NCI-H345 (cell line): ENCODE measurements at places on chromosomes 3 and 15.
A peak's percentile ranks its signal among the peaks of the same experiment; 100 is the strongest.

DNA sequence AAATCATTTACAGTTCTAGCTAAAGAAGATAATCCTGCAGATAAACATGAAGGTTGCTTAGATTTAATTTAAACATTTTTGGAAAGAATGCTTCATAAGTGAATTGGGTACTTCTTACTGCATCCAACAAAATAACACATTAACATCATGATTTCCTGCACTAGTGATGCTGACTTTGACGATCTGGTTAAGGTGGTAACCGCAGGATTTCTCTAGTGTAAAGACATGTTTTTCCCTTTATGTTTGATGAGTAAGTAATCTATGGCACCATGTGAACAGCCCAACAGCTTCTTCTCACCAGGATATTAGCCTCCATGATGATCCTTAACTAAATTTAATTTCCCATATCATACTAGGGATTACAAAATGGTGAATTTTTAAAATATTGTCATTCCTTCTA, 14.1 kb downstream of the SPPL2A start:
- no peak for DNase-seq

DNA sequence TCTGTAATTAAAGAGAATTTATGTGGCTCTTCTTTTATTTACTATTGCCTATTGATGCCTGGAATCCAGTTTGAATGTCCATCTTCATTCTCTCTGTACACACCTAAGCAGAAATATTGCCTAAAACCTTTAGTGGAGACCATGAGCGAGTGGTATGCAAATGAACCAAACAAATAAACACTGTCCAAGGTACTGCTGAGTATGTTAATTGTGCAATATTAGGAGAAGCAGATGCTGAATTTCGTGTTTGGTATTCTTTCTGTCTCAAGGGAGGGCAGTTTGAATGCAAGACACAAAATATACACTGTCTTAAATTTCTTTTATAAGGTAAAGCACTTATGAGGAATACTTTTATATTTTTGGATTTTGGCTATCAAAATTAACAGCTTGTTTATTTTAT, 440.9 kb downstream of the RBMS3 start:
- DNase-seq = no peak

- no peak for DNase-seq
These were observed 27.9 kb upstream of the PLCH1 start for GRCh38 chr3:155772801-155773200.

GRCh38 chr3:193951859-193952258, 184.1 kb upstream of the HES1 start:
- no peak for DNase-seq

GRCh38 chr15:99446565-99447496, 119.0 kb upstream of the MEF2A start:
- DNase-seq = peak; percentile 56

- no peak for DNase-seq
These were observed 18.2 kb upstream of the SPTSSB start for GRCh38 chr3:161389445-161390035.

GRCh38 chr3:56089739-56090138, 378.5 kb downstream of the ERC2 start:
- no peak for DNase-seq

DNA sequence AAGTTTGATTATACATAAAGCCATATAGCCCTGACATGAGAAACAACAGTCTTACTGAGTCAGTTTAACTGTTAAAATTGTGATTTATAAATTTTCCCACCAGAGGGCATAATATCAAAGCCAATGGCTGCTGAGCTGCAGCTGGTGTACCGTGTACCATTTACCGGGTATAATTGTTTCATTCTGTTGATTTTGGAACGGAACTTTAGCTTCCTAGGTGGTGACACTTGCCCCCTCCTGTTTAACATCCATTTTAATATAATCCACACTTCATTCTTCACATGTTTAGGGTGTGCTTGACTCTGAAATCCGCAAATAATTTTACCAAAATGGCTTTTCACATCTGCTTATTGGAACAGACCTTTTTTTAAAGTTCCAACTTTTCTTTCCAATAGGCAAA, 72.8 kb downstream of the SLC9A9 start:
- peak; percentile 41 for DNase-seq

- DNase-seq = no peak
These were observed 30.4 kb downstream of the GATM start for GRCh38 chr15:45347989-45348388.

GRCh38 chr3:99921986-99922385, 104.3 kb downstream of the CMSS1 start:
- DNase-seq = no peak

DNA sequence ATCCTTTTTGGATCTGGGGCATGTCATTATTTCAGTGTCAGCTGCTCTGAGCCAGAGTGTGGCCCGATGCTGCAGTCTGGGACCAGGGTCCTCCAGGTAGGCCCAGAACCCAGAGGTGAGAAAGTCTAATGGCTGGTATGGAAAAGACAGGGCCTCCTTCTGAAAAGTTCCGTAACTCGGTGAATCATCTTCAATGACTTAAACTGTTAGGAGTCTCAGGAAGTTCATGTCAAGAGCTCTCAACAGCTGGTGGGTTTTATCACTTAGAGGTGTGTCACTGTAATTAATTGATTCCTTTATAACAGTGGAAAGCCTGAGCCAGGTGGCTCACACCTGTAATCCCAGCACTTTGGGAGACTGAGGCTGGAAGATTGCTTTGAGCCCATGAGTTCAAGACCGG, 28.5 kb upstream of the PDE8A start:
- DNase-seq = no peak

DNA sequence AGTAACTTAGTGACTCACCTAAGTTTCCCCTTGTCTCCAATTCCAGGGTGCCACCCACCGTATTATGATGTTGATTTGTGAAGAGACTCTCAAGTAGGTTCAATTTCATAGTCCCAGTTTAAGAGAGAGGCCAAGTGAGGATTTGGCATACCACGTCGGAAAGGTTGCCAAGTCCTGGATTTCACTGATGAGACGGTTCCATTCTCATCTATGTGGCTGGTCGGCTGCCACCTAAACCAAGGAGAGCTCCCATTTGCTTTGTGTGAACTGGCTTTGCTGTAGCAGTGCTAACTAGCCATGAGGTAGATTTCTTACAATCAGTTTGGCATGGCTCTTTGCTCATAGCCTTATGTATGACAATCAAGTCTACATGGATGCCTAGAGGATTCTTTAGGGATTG, 653.6 kb downstream of the NLGN1 start:
- no peak for DNase-seq

DNA sequence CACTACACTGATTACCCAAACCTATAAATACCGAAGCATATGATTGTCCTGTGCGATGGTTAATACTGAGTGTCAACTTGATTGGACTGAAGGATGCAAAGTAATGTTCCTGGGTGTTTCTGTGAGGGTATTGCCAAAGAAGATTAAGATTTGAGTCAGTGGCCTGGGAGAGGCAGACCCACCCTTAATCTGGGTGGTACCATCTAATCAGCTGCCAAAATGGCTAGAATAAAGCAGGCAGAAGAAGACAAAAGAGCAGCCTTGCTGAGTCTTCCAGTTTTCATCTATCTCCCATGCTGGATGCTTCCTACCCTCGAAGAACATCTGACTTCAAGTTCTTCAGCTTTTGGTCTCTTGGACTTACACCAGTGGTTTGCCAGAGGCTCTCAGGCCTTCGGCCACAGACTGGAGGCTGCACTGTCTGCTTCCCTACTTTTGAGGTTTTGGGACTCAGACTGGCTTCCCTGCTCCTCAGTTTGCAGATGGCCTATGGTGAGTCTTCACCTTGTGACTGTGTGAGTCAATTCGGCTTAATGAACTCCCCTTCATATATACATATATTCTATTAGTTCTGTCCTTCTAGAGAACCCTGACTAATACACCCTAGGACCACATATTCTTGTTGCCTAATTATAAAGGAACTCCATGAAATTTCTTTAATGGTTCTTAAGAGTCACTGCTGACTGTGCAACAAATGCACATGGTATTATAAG, 31.7 kb downstream of the CSNK1G1 start:
- no peak for DNase-seq

GRCh38 chr3:157087780-157088600, 72.0 kb downstream of the CCNL1 start:
- DNase-seq = no peak

DNA sequence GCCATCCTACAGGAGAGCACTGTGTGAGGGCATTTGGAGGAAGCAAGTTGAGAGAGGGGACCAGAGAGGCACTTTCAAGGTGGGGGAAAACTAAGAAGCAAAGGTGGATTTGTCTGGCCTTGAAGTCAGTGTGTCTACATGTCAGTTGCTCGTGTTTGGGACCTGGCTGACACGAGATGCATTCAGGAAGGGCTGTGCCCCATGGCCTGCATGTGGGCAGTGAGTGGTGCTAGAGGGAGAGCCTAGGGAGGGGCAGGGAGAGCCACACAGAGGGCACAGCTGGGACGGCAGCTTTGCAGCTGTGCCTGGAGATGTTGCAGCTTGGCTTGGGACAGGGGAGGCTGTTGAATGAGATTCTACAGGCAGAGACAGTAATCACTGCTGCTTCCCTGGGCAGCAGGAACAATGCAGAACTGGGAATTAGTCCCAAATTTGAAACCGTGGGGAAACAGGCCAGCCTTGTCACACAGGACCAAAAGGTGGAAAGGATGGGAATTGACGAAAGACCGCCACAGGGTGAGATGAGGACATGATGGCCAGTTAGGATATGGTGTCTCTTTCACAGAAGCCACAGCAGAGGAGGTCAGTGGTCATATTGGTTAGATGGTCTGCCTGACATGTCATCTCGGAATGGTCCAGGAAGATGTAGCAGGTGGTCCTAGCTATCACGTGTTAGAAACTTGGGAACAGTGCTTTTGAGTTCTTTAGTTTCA, 10.0 kb downstream of the SEC61A1 start:
- DNase-seq = no peak

DNA sequence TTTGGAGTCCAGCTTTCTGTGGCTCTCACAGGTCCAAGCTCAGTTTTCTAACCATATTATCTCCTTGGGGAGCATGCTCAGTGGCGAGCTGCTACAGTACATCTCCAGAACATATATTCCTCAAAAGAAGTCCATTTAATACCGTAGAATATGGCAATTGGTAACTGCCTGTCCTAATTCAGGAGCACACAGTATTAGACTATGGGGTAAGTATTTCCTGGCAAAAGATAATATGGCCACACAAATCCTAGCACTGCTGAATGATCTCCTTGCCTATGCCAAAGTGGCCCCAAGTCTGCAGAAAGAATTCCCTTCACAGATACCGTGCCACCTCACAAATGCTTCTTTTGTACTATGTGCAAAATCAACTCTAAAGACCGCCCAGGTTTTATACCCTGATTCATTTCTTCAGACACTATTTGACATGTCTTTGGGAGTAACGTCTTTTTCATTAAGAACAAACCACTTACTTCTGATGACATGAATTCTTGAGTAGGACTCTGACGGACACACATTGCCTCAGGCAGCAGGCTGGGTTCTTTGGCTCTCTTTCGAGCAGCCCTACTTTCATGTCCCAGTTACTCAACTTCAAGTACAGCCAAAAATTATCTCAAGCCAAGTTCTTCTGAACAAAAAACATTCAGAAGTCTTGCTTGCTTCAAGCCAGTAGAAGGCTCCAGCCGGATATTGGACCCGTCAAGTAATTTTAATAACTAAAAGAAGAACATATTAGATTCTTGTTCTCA, 368.3 kb upstream of the DCBLD2 start:
- no peak for DNase-seq

GRCh38 chr3:4394048-4394447, 73.0 kb downstream of the SUMF1 start:
- DNase-seq = no peak

DNA sequence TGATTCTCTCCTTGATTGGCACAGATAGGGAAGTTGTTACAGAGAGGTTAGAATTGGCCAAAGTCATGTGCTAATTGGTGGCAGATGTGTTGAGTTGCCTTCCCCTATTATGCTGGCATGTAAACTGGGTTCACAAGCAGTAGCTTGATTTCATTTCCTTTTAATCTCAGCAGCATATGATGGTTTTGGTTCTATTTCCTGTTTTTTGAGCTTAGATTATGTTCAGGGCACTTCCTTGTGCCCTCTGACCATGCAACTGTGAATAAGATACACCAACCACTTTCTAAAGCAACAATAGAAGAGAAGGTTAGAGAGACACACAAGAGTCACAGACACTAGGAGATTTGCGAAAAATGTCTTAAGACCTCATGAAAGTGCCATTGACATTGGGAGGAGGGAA, 16.5 kb downstream of the HPS3 start:
- no peak for DNase-seq

- no peak for DNase-seq
These were observed 42.8 kb downstream of the MYO5C start for GRCh38 chr15:52252781-52253180.

DNA sequence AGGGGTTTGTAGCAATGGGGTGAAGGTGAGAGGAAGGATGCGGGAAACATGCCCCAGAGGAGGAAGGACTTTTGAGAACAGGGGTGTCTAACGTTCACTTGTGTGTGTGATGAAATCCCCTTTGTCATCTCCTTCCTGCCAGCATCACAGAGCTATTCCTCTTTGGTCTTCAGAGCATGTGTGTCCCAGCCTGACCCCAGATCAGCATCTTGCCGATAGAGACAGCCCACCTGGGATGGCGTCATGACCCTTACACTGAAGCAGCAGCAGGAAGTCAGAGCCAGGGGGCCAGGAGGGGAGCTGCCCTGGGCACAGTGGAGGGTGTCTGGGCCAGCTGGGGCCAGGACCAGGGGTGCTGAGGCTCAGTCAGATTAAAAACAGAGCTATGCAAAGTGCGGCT, 29.9 kb upstream of the GRIP2 start:
- DNase-seq = no peak

DNA sequence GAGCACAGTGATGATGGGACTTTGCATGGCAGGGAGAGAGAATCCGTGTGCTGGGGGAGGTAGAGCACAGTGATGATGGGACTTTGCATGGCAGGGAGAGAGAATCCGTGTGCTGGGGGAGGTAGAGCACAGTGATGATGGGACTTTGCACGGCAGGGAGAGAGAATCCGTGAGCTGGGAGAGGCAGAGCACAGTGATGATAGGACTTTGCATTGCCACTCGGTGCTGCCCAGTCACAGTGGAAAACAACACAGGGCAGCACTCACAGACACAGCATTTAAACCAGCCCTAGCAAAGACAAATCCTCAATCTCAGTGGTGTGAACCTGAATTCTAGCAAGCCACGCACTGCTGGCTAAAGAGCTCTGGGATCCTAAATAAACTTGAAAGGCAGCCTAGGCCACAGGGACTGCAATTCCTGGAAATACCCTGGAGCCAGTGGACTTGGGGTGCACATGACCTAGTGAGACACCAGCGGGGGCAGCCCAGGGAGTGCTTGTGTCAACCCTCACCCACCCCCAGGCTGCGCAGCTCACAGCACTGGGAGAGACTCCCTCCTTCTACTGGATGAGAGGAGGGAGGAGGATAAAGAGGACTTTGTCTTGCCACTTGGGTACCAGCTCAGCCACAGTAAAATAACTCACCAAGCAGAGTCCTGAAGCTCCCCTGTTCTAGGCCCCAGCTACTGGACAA, 23.4 kb upstream of the TNK2 start:
- DNase-seq = no peak

DNA sequence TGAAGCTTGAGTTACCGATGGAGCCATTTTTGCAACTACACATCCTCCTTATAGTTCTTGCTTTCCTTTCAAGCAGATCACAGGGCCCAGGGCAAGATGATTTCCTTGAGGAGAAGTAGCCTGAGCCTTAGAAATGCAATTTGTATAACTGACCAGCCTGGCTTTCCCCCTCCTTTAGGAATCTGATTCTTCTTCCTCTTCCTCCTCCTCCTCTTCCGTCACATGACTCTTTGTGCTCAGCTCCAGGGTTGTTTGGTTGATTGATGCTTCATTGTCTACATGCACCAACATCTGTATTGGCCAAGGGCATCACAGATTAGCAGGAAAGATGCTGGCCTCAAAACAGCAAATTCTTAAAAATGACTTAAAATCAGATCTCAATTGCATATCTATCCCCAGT, 3.3 kb downstream of the SNAPC5 start:
- DNase-seq = no peak

- DNase-seq = no peak
These were observed 517.9 kb downstream of the MECOM start for GRCh38 chr3:169145540-169146178.
